Endodermal cell (in vitro differentiated cells): ENCODE measurements at places on chromosomes 11 and 22. TPM values are rescaled to one million over a fixed set of nuclear protein-coding genes. Genes with fewer than 3 reads are reported as not detected.

The ANGPTL5 gene
- total RNA-seq, result not detected in 3 replicates

The FXYD6 gene
- total RNA-seq, result 53.5 to 58.8 TPM (median 54.1 TPM) in 3 replicates

The RASD2 gene
- total RNA-seq, result 0.24 and 0.47 TPM in 2 replicates

The TNNI2 gene
- not detected in 2 replicates for total RNA-seq

The BATF2 gene
- 0.34 TPM in 1 of 2 replicates, not detected in the other for total RNA-seq

The KLHDC7B gene
- total RNA-seq, result not detected in 3 replicates

The GGT1 gene
- 49.0 and 52.8 TPM in 2 replicates for total RNA-seq

The ROBO3 gene
- 14.1 and 16.2 TPM in 2 replicates for total RNA-seq

The KIRREL3 gene
- 1.4 to 3.8 TPM (median 2.0 TPM) in 3 replicates for total RNA-seq

The PHRF1 gene
- total RNA-seq, result 42.6 and 43.4 TPM in 2 replicates

The CHRM1 gene
- total RNA-seq, result not detected in 3 replicates
